ENCODE measurements at places on chromosomes 11 and 22.

GRCh38 chr11:34487430-34487829, 26.2 kb downstream of the ELF5 start:
- no peak for DNase-seq

GRCh38 chr11:59807047-59807610, 3.4 kb downstream of the MRPL16 start:
- DNase-seq: no peak

- no peak for DNase-seq
Observed at GRCh38 chr11:89267660-89268302, 90.1 kb downstream of the TYR start.

- no peak for DNase-seq
Observed at GRCh38 chr11:94186342-94187203, 57.9 kb downstream of the PANX1 start.

DNA sequence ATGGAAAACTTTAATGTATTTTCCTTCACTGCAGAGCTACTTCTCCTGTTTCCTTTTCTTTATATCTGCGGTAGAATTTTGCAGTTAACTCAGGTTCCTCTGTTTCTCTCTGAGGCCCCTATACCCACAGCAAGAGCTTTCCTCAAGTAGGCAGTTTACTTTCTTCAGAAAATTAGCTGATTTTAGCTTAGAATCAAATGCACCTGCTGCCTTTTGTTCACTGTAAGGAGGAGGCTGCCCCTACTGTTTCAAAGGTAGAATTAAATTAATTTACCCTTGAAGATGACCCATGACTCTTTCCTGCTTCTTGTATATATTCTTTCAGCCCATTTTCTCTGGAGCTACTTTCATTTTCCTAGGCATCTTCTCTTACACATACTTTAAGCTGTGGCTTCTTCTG, 68.7 kb upstream of the GDPD4 start:
- DNase-seq: no peak

DNA sequence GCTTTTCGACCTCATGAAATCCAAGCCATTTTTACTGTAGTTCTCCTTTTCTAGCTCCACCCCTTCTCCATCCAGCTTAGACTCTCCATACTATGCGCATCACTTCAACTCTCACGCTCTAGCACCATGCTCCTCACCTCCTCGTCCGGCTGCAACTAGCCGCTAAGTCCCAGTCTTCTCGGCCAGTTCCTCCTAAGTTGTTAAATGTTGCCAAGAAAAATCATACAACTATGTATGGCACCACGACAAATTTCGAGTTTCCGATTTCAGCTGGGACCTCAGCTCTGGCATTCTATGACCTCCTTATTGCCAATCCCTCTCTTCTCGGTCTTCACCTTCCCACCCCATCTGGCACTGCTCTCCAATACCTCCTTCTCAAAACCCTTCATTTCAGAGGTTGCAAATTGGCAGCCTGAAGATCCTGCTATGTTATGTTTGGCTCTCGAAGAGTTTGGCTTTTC, 1.0 kb downstream of the ZNF70 start:
- DNase-seq: no peak

- DNase-seq: peak; percentile 5
Observed at GRCh38 chr11:2666401-2666741, 33.4 kb downstream of the KCNQ1OT1 start.

- DNase-seq: no peak
Observed at GRCh38 chr22:29632672-29633071, 29.2 kb downstream of the NF2 start.

- no peak for DNase-seq
Observed at GRCh38 chr11:69918231-69918937, 99.2 kb upstream of the FGF3 start.

GRCh38 chr11:35548925-35549561, 23.6 kb upstream of the PAMR1 start:
- no peak for DNase-seq

DNA sequence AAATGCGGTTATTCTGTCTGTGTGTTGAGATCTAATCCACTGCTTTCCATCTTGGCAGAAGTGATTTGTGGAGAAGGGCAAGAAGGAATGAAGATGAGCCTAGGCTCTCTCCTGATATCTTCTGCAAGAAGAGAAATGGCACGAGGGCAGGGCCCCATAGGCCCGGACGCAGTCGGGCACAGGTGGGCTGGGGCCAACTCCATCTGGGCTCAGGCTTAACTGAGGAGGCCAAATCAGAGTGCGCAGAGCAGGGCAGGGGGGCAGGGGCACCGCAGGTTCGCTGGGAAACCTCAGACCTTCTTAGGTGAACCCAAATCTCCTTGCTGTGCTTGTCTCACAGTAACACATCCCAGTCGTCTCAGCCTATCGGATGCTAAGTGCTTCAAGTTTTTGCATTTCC, 32.8 kb upstream of the BID start:
- no peak for DNase-seq

GRCh38 chr22:44453441-44454112, 44.5 kb downstream of the RTL6 start:
- DNase-seq: no peak

GRCh38 chr22:39208013-39208680, 36.6 kb downstream of the PDGFB start:
- no peak for DNase-seq

All from progenitor cell of endocrine pancreas (in vitro differentiated cells).